ENCODE measurements at places on chromosomes 1 and 21. TPM values are rescaled to one million over a fixed set of nuclear protein-coding genes. Genes with fewer than 3 reads are reported as not detected.

The AADACL4 gene
- not detected for total RNA-seq

The DNALI1 gene
- 10.3 TPM for total RNA-seq

The PCSK9 gene
- 1.2 TPM for total RNA-seq

The PGBD5 gene
- total RNA-seq = 1.4 TPM

The SMCP gene
- total RNA-seq = not detected

The OLFML2B gene
- 21.1 TPM for total RNA-seq

The RFX5 gene
- total RNA-seq = 40.2 TPM

- DNase-seq = no peak
These were observed 11.4 kb downstream of the VWA5B1 start for GRCh38 chr1:20302108-20302471.

GRCh38 chr1:78902641-78903040, 103.9 kb downstream of the ADGRL4 start:
- DNase-seq = no peak

GRCh38 chr1:119102051-119102450, 38.4 kb downstream of the WARS2 start:
- DNase-seq = peak; percentile 29

DNA sequence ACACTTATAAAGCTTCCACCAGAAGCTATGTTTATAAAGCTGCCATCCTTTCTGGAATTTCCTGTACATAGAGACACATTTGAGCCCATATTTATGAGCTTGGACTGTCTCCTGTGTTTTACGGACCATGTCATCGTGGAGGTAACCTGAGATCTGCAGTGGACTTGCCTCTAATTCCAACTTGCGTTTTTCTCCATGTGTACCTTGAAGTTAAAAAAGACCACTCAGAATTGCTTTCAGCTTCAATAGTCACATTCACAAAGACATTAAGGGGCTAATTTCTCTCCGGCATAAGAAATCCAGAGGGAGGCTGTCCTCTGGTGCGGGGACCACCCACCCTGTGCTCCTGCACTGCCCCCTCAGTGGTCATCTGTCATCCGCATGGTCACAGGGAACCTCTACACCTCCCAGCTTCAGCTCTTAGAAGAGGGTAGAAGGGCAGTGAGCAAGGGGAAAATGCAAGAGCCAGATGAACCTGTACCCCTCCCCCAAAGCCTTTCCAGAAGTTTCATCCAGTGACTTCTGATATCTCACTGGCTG, 521.4 kb upstream of the CAMK1G start:
- no peak for DNase-seq

DNA sequence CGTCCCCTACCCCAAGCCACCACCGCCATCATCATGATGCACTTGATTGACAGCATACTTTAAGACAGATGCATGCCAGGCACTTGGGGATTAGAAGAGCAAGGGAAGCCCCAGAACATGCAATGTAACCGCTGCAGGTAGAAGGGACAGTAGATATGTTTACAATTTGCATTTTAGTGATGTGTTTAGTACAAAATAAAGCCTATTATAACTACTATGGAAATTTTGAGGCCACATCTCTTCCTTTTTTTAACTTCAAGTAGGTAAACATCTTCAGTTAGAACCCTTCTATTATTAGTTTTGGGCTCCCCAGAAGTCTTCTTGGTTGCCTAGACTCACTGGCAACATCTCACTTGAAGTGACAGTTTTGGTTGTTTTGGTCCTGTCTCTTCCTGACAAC, 25.3 kb downstream of the CR1L start:
- no peak for DNase-seq

DNA sequence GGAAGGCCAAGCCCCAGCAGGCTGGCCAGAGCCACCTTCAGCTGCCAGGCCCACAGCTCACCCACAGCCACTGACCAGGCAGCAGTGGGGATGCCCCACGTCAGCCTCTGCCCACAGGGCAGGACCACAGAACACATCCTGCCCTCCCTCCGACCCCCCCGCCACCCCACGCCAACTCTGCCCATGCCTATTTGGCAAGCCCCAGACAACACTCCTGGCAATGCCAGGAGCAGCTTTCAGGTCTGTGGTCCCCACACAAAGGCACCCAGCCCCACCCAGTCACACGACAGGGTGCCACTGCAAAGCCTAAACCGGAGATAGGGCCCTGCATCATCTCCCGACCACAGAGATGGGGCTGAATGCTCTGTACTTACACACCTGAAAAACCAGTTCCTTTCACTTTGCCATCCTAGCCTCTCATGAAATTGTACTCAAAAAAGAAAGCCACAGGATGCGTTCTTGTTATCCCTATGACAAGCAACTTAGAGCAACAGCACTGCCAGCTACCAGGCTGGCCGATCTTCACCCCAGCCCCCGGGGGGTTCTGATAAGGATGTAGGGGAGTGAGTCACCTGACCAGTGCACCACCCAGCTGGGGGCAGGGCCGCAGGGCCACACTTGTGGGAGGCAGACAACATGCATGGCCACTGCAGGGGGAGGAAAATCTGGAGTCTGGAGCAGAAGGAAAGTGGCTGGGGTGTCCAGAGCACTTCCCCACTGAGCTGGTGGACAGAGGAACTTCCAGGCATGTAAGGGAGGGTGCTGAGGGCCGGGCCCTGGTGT, 36.2 kb downstream of the UBE2G2 start:
- DNase-seq = no peak

DNA sequence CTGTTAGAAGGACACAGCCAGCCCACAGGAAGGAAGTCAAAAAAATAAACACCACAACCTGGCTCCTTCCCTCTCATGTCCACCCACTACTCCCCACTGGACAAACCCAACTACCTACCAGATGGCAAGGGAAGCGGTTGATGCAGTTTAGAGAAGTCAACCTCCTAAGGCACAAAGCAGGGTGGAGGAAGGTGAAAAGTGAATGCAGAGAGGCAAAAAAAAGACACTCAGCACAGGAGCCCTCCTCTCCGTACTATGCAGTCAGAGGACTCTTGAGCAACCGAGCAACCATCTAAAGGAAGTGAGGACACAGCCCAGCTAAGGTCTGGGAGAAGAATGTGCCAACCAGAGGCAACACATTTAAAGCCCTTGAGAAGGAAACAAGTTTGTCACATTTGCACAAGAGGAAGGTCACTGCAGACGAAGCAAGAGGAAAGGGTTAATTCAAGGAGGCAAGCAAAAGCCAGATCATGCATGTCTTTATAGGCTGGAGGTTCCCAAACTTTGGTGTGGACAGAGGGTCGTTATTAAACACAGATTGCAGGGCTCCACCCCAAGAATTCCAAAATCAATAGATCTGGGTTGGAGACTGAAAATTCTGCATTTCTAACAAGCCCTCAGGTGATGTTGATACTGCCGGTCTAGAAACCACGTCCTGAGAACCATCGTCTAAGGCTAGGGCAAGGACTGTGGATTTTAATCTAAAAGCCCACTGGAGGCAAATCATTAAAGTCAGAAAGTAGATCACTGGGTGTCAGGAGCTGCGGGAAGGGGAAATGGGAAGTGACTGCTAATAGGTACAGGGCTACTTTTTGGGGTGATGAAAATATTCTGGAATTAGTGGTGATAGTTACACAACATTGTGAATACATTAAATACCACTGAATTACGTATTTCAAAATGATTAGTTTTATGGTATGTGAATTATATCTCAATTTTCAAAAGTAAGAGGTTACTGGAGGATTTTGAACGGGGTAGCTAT, 19.7 kb downstream of the TP53BP2 start:
- DNase-seq = no peak
